Skeletal muscle cell (primary cell): ENCODE measurements at places on chromosomes 7 and 10.
A peak's percentile ranks its signal among the peaks of the same experiment; 100 is the strongest.

GRCh38 chr7:51297986-51298385 lies 18.6 kb downstream of the COBL start:
- DNase-seq: no peak

DNA sequence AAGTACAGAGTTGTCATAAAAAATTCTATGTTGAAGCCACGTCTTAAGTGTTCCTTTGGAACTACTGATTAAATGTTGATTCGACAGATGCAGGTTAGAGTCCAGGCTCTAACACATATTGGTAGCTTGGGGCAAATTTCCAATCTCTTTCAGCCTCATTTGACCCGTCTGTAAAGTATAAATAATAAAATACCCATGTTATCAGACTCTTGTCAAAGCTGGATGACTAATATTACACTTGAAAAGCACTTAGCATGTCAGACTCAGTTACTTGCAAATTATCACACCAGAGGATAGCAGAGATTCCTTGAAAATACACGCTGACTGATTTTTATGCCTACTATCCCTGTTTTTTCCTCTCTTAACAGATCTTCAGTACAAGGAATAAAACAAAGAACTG lies 18.1 kb upstream of the MACC1 start:
- no peak for DNase-seq

- no peak for DNase-seq
These were observed at the start of gene SFTPD for GRCh38 chr10:79948976-79949722. Gene SFTPD, minus strand, starts transcription at chr10:79949105. Its CDS starts 2,446 bp downstream, at chr10:79946659.

DNA sequence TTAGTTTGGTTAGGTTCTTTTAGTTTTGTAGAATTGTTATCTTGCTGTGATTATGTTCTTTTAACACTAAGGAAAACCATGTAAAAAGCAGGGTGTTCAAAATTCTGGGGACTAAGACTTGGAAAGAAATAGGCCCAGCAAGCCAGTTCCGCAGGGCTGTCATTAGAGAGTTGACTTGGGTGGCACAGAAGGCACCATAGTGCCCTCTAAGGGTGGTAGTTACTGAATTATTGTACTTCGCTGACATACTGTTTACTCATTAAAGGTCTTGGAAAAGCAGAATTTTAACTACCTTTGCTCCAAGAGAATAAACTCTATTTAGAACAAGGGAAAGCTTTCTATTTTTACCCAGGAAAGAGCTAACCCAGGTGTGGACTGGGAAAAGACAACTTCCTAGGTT lies 86.5 kb downstream of the OTUD1 start:
- DNase-seq: no peak

DNA sequence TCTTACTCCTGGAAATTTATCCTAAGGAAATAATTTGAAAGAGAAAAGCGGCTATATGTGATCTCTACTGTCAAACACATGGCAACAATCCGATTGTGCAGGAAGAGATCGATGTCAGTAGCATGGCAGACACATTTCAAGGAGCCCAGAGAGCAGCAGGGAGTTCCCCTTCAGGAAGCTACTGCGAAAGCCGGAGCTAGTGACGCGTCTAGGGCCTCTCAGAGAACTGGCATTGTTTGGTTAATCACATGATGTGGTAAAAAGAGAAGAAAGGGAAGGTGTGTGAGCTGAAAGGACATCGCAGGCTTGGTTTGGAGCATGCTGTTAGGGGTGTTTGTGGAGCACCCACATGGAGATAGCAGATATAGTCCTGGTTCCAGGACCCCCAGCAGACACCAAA lies 74.9 kb downstream of the BEND7 start:
- no peak for DNase-seq

GRCh38 chr7:84668116-84668515 lies 473.5 kb upstream of the SEMA3A start:
- no peak for DNase-seq

DNA sequence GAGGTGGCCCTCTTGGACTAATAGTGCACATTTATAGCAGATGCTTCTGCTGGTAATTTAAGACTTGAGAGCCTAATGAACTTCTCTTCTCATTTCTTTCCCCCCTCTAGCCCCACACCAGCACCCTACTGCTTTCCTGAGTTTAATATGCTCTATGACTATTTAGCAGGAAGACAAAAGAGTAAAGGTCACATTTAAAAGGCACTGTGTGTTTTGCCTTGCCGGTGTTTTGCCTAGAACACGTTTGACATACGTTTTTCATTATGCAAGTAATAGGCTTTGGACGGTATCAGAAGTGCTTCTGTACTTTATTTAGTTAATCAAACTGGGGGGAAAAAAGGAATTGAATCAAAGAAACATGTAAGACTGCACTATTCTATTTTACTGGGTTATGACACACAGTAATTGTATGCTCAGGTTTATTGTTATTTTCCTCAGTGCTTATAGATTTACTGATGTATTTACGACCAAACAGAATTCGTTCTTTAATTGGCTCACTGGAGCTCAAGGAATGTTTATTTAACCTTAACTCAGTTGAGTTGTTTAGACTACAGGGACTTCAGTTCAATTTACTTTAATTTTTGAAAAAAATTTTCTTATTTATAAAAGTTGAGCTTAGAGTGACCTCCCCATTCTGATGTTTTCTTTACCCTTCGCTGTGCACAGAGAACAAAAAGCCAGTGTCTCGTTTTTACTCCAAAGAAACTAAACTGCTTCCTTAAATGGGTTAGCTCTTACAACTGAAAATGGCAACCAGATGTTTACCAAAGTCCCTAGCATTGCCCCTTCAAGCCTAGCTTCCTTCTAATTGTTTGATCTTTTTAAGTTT lies 35.4 kb downstream of the CPED1 start:
- DNase-seq: no peak

DNA sequence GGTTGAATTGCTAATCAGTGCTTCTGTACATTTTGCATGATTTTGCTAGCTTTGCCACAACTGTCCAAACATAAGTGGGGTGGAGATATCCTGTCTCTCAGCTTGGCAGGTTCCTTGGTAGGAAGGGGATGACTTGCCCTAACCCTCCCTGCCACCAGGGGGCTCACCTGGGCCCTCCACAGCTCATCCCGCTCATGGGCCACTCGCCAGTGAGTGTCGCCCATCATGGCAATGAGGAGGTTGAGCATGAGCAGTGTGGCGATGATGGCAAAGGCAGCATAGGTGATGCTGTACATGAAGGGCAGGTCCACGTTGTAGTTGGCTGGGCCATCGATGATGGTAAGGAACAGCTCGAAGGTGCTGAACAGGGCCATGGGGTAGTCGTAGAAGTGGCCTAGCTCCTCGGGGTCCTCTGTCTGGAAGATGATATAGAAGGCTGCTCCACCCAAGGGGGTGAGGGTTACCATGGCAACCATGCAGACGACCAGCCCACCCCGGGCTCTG lies 12.2 kb downstream of the TRPV6 start:
- DNase-seq: no peak

DNA sequence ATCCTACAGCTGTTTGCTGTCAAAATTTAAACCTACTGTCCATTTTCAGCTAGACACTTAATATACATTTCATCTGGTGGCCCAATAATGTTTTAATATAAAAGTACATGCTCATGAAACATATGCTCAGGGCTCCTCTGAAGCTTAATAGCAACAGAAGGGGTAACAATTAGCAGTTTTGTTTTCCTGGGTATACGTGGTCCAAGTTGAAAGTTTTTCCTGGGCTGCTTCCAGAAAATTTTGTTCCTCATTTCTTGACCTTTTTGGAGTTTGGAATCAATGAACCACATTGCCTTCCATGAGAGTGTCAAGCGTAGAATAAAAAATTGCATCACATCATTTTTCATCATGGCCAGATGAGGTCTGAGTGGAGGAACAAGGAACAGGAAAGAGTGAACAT lies 537.3 kb upstream of the MGMT start:
- no peak for DNase-seq

- no peak for DNase-seq
These were observed 9.2 kb downstream of the TAS2R60 start for GRCh38 chr7:143452495-143452894.

DNA sequence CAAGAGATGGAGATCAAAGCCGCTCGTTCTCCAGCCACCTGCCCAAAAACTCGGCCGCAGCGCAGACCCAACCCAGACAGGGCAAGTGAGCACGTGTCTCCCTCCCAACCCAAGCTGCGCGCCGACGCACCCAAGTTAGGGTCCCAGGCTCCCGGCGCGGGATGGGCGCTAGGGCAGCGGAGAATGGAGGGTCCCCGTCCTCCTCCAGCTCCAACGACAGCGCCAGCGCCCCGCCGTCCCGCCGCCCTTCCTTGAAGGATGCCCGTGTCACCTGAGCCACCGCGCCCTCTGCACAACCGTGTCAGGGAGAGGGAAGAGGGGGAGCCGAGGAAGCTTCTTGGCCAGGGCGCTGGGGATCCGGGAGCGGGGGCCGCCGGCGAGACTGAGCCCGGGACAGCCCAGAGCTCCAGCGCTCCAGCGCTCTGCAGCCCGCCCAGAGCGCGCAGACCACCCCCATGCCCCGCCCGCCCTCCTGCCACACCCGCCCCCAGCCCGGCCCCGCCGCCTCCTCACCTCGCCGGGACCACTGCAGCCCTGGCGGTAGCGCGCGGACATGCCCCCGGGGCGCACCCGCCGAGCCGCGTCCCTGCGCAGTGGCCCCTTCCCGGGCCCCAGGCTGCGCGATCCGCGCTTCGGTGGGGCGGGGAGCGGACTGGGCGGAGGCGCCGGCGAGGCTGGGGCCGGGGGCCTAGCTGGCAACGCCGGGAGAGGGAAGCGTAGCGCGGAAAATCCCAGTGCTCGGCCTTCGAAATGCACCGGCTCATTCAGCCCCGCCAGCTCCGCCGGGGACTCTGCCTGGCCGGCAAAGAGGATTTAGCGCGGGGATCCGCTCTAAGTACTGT lies at the start of gene SLC16A12:
Gene SLC16A12 (minus strand): TSS at position 424 of the 842 bp plus-strand sequence. CDS start 73,016 bp downstream, outside the sequence.
- DNase-seq: no peak

GRCh38 chr10:78251016-78251385 lies 217.3 kb downstream of the RPS24 start:
- no peak for DNase-seq

GRCh38 chr7:125828153-125828700 lies 898.6 kb upstream of the POT1 start:
- DNase-seq: no peak

- DNase-seq: no peak
These were observed 30.6 kb upstream of the C10orf120 start for GRCh38 chr10:122730238-122730637.

GRCh38 chr10:58963723-58964124 lies 212.7 kb upstream of the PHYHIPL start:
- DNase-seq: no peak

GRCh38 chr7:18770822-18771221 lies 275.3 kb downstream of the HDAC9 start:
- no peak for DNase-seq

DNA sequence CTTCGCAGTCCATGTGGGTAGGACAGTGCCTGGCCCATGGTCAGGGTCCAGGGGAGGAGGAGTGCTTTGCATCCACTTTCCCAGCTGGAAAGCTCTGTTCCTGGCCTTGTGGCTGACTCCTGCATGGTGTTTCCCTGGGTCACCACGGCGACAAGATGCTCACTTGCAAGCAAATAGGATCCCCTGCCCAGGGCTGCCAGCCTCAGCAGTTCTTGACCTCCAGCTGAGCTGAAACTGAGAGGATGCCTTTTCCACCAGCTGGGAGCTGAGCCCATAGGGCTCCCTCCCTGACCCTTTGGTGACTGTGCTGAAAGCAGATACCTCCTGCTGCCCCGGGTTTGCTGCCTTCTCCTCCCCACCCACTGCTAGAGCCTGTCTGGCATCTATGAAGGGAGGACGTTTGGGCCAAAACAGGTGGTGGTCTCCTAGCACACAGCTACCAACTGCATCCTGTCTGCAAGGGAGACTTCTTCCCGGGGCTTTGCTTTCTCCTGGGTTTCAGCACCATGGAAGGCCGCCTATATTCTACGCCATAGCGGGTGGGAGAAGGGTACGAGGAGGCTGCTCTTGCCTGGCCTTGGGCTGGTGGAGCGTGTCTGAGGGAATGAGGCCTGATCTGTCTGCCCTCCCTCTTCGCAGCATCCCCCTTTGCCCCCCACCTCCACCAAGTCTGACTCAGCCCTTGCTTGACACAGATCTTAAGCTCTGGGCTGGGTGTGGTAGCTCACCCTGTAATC lies 34.4 kb downstream of the UBTD1 start:
- no peak for DNase-seq

DNA sequence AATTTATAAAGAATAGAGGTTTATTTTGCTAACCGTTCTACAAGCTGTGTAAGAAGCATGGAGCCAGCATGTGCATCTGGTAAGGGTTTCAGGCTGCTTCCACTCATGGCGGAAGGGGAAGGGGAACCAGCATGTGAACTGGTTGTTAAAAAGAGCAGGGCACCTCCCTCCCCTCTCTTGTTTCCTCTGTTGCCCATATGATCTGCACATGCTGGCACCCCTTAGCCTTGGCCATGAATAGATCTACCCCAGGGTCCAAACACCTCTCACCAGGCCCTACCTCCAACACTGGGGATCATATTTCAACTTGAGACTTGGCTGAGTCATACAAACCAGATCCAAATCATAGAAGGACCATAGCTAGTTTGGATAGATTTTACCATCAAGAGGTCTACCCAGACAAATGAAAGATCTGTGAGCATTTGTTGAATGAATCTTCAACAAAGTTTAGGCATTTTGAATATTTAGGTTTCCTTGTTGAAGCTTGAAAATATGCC lies 36.0 kb upstream of the NRP1 start:
- DNase-seq: no peak

- DNase-seq: no peak
These were observed 41.1 kb downstream of the RASGEF1A start for GRCh38 chr10:43225787-43226153.

- DNase-seq: peak; percentile 62
These were observed 745 bp downstream of the DAGLB start for GRCh38 chr7:6446838-6447580.

GRCh38 chr10:117241541-117242462 lies 888 bp downstream of the SLC18A2 start:
- DNase-seq: no peak

- no peak for DNase-seq
These were observed 70.1 kb downstream of the NPTX2 start for GRCh38 chr7:98687111-98687751.

DNA sequence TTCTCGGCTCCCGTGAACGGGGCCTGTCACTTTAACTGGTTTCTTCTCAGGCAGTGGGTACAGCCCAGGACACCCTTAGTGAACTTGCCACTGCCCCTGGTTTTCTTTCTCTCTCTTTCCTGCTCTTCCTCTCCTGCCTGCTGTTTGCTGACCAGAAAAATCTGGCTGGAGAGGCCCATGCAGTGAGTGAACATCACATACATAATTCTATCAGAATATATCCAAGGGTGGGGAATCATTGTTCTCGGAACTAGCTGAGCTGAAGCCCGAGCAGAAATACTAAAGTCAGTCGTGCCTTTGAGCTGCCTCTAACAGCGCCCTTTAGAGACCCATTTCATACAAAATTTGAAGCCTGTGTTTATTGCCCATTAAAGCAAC lies 501.5 kb upstream of the GALNT17 start:
- no peak for DNase-seq

DNA sequence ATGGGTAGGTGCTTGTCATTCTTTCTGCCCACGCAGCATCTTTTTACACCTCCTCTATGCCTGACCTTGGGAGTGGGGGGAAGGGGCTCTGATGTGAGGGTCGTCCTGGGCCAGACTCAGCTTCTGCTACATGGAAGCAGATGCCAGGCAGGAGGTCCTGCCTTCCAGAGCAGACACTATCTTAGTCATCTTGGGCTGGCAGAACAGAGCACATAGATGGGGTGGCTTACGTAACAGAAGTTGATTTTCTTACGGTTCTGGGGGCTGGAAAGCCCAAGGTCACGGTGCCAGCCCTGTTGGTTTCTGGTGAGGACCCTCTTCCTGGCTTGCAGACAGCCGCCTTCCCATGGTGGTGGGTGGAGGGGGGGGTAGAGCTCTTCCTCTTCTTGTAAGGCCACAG lies 159.0 kb downstream of the PRKAG2 start:
- DNase-seq: no peak
